ENCODE measurements at places on chromosomes 3 and 15. TPM values are rescaled to one million over a fixed set of nuclear protein-coding genes. Genes with fewer than 3 reads are reported as not detected.

The MME gene
- total RNA-seq: not detected

The SLC27A2 gene
- total RNA-seq: not detected

The AADACL2 gene
- total RNA-seq: not detected

The SLC15A2 gene
- total RNA-seq: not detected

DNA sequence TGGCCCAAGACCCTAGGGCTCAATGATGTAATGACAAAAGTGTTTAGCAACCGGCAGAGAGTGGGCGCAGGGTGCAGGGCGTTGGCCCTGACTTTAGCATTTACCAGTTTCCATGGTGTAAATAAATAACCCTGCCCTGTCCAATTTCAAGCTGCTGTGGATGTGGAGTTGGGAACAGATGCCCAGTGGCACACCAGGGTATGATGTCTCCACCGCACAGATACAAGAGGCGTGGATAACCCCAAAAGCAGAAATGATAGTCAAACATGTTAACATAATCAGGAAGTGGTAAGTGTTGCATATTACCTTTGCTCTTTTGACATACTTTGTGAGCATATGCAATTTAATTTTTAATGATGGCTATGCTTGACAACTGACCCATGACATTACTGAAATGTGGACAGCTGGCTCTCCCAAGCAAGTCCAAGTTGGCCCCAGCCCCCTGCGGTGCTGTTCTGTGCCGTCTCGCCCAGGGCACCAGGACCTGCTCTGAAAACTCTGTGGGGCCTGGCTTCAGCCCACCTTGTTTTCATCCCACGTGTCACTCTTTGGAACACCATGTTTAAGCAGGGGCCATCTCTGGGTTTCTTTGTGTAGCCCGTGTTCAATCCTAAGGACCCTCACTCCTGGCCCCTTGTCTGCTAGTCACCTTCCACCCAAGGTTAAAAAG is 10.8 kb upstream of the ANPEP start:
- no peaks in the 10 kb centered on the region for H3K36me3 ChIP-seq
- no peaks in the 10 kb centered on the region for H3K27me3 ChIP-seq
- peaks cover 19% of the 10 kb centered on the region for H3K4me1 ChIP-seq
- no peak overlapping the region for H3K27ac ChIP-seq

DNA sequence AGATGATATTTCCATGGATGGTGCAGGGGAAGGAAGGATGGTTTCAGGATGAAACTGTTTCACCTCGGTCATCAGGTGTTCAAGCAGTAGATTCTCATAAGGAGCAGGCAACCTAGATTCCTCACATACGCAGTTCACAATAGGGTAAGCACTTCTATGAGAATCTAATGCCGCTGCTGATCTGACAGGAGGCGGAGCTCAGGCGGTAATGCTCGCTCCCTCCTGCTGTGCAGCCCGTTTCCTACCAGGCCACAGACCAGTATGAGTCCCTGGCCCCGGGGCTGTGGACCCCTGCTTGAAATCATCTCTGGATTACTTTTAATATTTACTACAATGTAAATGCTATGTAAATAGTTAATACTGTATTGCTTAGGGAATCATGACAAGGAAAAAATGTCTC is 241.8 kb downstream of the ROBO2 start:
- DNase-seq: no peak
- H3K27ac ChIP-seq: no peak overlapping the region
- no peaks in the 10 kb centered on the region for H3K4me1 ChIP-seq

- H3K4me3 ChIP-seq: no peak overlapping the region
- no peaks in the 10 kb centered on the region for H3K4me1 ChIP-seq
- no peak overlapping the region for H3K27ac ChIP-seq
- H3K27me3 ChIP-seq: no peaks in the 10 kb centered on the region
- no peaks in the 10 kb centered on the region for H3K36me3 ChIP-seq
Measured at GRCh38 chr15:96495386-96495785, 164.9 kb downstream of the NR2F2 start.

DNA sequence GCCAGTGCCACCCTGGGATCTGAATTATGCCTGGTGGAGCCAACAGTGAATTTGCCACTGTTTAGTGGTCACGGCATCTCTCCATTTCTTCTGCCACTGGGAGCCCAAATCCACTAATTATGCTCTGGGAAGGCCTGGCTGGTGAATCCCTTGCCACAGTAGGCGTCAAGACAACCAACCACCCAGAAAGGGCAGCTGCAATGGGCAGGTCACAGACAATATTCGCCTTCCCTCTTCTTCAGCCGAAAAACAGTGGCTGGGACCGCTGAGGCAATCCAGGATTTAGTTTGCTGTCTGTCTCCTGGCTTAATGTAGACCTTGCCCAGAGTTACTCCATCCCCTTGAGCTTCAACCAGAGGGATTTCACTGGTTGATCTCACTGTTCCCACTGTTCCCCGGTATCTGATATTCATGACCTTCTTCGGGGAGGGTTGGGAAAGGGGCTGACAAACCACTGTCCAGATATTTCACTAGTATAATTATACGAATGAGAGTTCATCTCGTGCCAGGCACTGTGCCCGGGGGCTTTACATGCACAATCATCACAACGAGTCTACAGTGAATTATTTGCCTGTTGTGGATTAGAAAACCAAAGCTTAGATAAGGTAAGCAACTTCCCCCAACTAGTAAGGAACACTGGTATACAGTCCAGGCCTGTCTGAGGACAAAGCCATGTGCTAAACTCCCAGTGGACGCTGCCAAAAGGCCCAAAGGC is 49.9 kb upstream of the RAB6B start:
- H3K4me3 ChIP-seq: no peak overlapping the region
- H3K36me3 ChIP-seq: no peaks in the 10 kb centered on the region
- DNase-seq: no peak
- peaks cover 32% of the 10 kb centered on the region for H3K4me1 ChIP-seq

DNA sequence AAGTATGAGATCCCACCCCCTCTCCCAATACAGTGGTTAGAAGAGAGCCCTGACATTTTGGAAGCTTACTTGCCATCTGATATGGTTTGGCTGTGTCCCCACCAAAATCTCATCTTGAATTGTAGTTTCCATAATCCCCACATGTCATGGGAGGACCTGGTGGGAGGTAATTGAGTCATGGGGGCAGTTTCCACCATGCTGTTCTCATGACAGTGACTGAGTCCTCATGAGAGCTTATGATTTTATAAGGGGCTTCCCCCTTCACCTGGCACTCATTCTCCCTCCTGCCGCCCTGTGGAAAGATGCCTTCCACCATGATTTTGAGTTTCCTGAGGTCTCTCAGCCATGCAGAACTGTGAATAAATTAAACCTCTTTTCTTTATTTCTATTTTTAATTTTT is 28.8 kb upstream of the HES1 start:
- H3K4me3 ChIP-seq: no peak overlapping the region
- H3K27ac ChIP-seq: no peak overlapping the region
- H3K27me3 ChIP-seq: no peaks in the 10 kb centered on the region
- H3K36me3 ChIP-seq: no peaks in the 10 kb centered on the region
- peaks cover 30% of the 10 kb centered on the region for H3K4me1 ChIP-seq

- peaks cover 42% of the 10 kb centered on the region for H3K4me1 ChIP-seq
- H3K36me3 ChIP-seq: no peaks in the 10 kb centered on the region
- H3K4me3 ChIP-seq: no peak overlapping the region
- peaks cover 1% of the 10 kb centered on the region for H3K27me3 ChIP-seq
- peak; percentile 74 for DNase-seq
Measured at GRCh38 chr3:193970773-193971206, 165.2 kb upstream of the HES1 start.

DNA sequence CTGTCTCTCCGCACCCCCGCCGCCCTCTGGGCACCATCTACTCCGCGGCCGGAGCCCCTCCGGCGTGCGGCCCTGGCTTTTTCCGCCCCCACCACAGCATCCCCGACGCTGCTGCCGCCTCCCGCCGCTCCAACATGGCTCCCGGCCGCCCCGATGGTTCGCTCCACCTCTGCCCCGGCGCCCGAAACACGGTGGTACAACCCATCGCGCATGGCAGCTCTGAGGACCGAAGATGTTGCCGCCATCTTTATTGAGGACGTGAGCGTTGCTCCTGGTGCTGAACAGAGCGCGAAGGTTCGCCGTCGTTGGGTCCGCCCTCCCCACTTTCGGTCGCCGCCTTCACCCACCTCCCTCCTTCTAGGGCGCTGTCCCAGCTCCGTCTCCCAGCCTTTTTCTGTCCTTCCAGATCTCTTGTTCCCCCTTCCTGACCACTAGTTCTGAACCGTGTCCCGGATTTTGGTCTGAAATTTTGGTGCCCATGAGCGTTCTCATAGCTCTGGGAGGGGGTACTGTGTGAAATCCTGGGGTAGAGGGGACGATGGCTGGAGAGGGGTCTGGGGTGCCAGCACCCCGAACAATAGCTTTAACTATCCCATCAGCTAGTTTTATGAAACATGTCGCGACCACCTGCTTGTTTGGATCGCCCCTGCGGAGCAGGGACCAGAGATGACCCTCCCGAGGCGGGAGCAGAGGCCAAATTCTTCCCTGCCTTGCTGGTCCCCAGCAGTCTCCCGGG is at the start of gene CELSR3:
CELSR3 (minus strand) TSS at position 134 of the 736 bp plus-strand sequence. CDS start 252 bp downstream, outside the sequence.
- peak; percentile 95 for DNase-seq
- H3K27me3 ChIP-seq: peaks cover 58% of the 10 kb centered on the region
- H3K4me3 ChIP-seq: peak within 1 kb of the TSS; percentile 40
- peak within 1 kb of the TSS; percentile 82 for H3K27ac ChIP-seq
- peaks cover 19% of the 10 kb centered on the region for H3K4me1 ChIP-seq
- no peaks in the 10 kb centered on the region for H3K36me3 ChIP-seq

- no peaks in the 10 kb centered on the region for H3K27me3 ChIP-seq
- H3K27ac ChIP-seq: no peak overlapping the region
- no peak overlapping the region for H3K4me3 ChIP-seq
- DNase-seq: no peak
- H3K36me3 ChIP-seq: peaks cover 37% of the 10 kb centered on the region
Measured at GRCh38 chr15:82140886-82141285, 95.1 kb upstream of the MEX3B start.

Data from stomach (tissue), 19 donors.